ENCODE measurements at places on chromosomes 12 and 14.
A peak's percentile ranks its signal among the peaks of the same experiment; 100 is the strongest.

DNA sequence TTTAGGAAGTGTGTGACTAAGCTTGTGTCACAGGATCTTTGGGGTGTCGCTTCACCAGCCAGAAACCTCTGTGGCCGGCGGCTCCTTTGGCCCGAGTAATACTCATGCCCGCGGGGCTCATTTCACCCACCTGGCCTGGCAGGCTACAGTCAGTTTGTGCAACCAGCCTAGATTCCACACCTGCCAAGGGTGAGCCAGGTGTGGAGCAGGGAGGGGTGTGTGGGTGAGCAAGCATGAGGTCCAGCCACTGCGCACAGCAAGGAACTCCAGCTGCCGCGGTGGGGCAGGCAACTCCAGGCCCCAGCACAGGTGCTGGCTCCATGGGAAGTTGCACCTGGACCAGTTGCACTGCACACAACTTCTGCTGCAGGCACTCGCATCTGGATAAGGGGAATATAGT is 462.3 kb upstream of the LRFN5 start:
- no peak for DNase-seq

DNA sequence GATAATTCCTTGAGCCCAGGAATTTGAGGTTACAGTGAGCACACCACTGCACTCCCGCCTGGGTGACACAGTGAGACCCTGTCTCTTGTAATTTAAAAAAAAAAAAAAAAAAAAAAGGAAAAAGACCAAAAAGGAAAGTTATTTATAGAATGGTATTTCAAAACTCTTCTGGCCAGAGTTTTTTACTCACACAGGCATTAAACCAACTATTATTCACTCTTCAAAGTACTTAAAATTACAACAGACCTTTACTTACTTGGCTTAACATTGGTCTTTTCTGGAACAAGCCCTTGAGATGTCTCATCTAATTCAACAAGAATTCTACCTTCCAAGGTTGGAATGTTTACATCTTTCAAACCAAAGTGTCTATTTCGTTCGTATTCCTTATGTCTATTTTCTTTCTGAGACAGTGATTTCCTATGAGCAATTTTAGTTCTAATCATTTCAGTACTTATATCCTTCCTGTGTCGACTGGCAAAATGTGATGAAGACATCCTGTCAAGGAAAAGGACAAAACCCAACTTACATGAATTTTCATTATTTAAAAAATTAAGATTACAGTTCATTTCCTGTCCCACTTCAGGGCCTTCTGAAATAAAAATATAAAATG is 2.6 kb downstream of the DLGAP5 start:
- no peak for DNase-seq

- DNase-seq, result no peak
Observed at GRCh38 chr14:101076451-101077198, 173.1 kb upstream of the RTL1 start.

GRCh38 chr14:102574281-102575159 is 17.9 kb upstream of the RCOR1 start:
- no peak for DNase-seq

DNA sequence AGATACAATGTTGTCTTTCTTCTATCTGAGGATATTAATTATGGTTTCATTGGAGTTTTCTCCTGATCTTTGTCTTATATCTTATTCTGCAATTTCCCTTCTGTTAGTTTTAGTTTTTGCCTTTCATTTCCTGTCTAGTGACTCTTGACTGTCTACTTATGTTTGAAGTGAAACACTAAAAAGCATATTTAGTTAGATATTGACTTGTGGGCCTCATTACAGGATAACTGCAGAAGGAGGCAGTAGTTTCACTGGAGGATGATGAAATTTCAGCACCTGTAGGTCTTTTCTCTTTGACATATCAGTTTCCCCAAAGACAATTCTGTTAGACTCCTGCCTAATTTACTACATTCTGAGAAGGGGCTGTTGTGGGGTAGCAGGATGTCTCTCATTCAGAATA is 97.5 kb upstream of the NEDD1 start:
- DNase-seq, result no peak

DNA sequence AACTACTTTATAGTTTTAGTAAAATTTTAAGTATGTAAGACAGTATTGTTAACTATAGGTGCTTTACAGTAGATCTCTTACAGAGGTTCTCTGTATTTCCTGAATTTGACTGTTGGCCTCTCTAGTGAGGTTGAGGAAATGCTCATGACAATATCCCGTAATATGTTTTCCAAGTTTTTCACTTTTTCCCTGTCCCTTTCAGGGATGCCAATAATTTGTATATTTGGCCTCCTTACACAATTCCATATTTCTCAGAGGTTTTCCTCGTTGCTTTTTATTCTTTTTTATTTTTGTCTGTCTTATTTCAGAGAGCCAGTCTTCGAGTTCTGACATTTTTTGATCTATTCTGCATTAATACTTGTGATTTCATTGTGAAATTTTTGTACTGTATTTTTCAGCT is 233.7 kb upstream of the PDE3A start:
- no peak for DNase-seq

GRCh38 chr14:74084277-74085046 is at the start of the genes ALDH6A1 and LIN52:
TSS of gene ALDH6A1 (minus strand) at chr14:74084453. CDS start at chr14:74084394, 59 bp downstream.
TSS of gene LIN52 (plus strand) at chr14:74084956. CDS start at chr14:74084975, 19 bp downstream.
- peak; percentile 100 for DNase-seq

DNA sequence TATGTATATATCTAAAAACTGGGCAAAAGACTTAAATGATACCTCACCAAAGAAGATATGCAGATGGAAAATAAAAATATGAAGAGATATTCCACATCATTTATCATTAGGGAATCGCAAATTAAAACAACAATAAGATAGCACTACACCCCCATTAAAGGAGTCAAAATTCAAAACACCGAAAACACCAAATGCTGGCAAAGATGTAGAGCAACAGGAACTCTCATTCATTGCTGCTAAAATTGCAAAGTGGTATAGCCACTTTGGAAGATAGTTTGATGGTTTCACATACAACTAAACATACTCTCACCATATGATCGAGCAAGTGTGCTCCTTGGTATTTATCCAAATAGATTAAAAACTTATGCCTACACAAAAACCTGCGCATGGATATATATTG is 131.5 kb upstream of the BCL2L14 start:
- DNase-seq, result no peak

DNA sequence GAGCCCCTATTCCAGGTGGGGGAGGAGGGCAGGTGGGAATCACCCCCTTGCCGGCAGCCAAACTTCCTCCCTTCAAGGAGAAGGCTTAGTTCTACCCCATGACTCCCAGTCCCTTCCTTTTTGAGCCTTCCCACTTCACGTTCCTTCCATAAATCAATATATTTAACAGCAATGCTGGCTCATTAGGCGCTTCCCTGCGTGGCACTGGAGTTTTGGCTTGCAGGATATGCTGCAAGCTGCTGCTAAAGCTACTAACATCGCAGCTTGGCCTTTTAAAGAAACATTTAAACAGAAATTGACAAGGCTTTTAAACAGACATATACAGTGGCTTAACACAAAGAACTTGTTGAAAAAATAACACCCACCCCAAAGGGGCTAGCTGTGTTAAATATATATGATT is 308.0 kb upstream of the FKBP4 start:
- no peak for DNase-seq

GRCh38 chr12:71872972-71873371 is 33.4 kb downstream of the TBC1D15 start:
- no peak for DNase-seq

- no peak for DNase-seq
Observed at GRCh38 chr12:87667378-87667777, 361.8 kb downstream of the C12orf50 start.

GRCh38 chr12:93167331-93167730 is 210.4 kb upstream of the NUDT4 start:
- no peak for DNase-seq

DNA sequence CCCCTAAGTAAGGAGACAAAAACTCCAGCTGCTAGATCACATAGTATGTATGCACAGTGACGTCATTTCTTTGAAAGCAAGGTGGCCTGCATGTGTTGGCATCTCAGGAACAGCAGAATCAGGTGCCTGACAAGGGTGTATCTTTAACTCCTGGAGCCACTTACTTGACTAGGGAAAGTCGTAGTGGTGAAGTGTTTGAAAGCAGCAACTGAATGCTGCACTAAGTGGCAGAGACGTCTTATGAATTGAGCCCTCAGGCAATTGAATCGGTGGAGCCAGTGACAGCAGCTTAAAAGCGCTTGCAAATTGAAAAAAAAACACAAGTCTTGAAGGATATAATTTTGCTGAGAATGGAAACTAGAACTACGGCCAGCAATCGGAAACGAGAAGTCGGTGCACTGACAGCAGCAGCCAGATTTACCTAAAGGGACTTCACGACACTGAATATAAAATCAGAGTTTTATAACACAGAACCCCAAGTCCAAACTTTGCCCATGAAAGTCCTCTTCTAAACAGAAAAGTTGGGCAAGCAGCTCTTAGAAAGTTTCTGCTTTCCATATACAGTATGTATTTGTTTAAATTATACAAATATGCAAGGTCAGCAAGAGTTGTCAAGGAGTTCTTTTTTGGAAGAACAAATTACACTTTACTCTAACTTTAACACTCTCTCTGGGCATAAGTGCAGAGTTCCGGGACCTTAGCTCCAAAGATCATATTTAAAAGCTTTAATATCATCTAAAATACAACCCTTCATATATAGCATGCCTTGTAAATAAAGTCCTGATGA is 1.1 kb downstream of the IGF1 start:
- DNase-seq, result no peak

GRCh38 chr14:61615743-61616523 is 79.4 kb upstream of the HIF1A start:
- DNase-seq, result no peak

GRCh38 chr12:108090932-108091678 is 38.0 kb upstream of the WSCD2 start:
- no peak for DNase-seq

DNA sequence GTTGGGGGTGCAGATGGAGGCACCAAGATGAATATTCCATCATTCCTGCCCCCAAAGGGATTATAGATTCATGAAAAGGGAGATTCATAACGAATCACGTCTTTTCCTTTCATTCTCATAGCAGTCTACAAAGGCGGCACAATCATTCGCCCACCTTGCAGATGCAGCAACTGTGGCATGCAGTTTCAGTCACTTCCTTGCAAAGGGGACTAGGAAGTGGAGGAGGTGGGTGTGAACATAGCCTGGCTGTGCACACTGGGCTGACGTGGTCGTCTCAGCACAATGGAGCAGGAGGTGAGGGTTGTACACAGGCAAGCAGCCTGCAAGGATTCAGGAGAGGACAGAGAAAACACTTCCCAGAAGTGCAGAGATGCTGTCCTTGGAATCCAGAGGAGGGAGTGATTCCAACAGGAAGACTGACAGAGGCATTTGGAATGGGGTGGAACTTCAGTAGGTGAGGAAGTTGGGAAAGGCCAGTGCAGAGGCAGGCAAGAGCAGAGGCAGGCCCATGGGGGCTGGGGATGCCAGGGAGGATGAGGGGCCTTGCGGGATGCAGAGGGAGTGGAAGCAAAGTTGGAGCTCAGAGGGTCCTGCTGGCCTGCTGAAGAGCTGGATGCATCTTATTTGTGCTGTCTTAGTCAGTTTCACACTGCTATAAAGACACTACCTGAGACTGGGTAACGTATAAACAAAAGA is 21.9 kb upstream of the PPP2R5C start:
- DNase-seq, result no peak

- no peak for DNase-seq
Observed at GRCh38 chr12:84376320-84376719, 536.3 kb downstream of the SLC6A15 start.

GRCh38 chr12:132638541-132639408 is 20.2 kb downstream of the P2RX2 start:
- DNase-seq, result no peak

- DNase-seq, result no peak
Observed at GRCh38 chr12:11650286-11651281, 1.1 kb downstream of the ETV6 start.

DNA sequence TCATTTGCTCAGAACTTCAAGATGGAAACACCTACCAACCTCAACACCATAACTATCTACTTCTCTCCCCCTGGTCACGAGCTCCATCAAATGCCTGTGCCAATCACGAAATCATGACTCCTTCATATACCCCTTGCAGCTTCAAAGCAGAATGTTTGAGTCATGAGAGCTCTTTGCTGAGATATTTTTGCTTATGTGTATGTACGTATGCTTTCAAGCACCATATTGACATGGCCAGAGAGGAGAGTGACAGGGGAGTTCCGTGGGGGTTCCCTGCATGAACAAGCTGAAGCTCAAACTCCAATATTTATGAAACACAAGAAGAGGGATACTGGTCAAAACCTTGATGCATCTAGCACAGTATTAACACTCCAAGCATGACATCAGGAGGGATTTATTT is 374.4 kb downstream of the DPF3 start:
- peak; percentile 31 for DNase-seq

DNA sequence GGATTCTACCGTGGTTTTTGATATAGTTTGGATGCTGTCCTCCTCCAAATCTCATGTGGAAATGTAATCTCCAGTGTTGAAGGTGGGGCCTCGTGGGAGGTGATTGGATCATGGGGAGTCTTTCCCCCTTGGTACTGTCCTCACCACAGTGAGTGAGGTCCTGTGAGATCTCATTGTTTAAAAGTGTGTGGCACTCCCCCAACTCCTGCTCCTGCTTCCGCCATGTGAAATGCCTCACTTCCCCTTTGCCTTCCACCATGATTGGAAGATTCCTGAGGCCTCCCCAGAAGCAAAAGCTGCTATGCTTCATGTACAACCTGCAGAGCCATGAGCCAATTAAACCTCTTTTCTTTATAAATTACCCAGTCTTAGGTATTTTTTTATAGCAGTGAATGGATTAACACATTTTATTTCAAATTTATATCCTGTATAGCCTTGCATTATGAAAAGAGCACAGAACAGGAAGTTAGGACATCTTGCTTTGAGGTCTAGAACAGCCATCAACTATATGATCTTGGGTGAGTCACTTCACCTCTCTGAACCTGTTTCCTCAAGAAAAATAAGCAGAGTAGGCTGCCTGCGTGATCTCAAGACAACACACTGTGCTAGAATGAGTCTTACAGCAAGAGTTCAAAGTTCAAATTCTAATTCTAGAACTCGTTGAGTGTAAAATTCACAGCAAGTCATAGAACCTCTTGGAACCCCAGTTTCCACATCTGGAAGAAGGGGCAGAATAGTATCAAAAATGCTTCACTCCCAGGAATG is 160.9 kb upstream of the EEA1 start:
- no peak for DNase-seq

- no peak for DNase-seq
Observed at GRCh38 chr12:116142936-116143898, 134.3 kb downstream of the MED13L start.

- DNase-seq, result peak; percentile 87
Observed at GRCh38 chr14:23588884-23589598, 10.5 kb upstream of the JPH4 start.

DNA sequence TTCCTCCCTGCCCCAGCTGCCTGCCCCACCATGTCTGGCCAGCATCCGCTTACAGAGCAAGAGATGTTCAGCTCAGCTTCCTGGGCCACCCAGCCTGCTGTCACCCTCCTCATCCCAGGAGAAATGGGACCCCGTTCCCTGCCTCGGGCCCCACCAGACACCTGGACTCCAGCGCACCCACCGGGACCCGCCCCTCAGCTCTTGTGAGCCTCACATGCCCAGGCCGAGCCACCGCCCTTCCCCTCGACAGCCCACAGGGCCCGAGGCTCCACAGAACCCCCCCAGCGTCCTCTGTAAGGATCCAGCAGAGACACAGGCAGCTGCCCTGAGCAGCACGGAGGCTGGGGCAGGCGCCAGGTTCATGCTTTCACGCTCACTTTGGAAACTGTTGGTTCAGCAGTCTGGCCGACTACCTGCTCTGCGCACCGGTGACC is 18.4 kb upstream of the C14orf180 start:
- DNase-seq, result no peak

- DNase-seq, result no peak
Observed at GRCh38 chr12:2179953-2180736, 127.4 kb downstream of the CACNA1C start.

- no peak for DNase-seq
Observed at GRCh38 chr14:22384167-22384549, 204.9 kb downstream of the DAD1 start.

Measured in stimulated activated naive CD8-positive, alpha-beta T cell treated with anti-CD3 and anti-CD28 coated beads, Interleukin-15, Interleukin-2, amounts not matched to agents 100 U/mL and 50 U/mL, for 24 hours (primary cell).